ENCODE measurements at places on chromosomes 13 and 19.

GRCh38 chr13:39580881-39581575 is 22.0 kb downstream of the LHFPL6 start:
- no peak for DNase-seq

- DNase-seq = no peak
Measured at GRCh38 chr13:26482451-26483197, 74.9 kb upstream of the WASF3 start.

DNA sequence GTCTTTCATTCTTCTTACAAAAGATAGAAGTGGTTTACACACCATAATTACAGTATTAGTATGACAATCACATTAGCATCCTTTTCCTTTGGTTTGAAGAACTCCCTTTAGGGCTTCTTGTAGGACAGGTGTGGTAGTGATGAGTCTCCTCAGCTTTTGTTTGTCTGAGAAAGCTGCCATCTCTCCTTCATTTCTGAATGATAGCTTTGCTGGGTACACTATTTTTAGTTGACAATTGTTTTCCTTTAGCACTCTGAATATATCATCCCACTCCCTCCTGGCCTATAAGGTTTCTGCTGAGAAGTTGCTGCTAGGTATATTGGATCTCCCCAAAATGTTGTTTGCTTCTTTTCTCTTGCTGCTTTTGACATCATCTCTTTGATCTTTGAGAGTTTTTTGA is 39.3 kb downstream of the RASA3 start:
- no peak for DNase-seq

DNA sequence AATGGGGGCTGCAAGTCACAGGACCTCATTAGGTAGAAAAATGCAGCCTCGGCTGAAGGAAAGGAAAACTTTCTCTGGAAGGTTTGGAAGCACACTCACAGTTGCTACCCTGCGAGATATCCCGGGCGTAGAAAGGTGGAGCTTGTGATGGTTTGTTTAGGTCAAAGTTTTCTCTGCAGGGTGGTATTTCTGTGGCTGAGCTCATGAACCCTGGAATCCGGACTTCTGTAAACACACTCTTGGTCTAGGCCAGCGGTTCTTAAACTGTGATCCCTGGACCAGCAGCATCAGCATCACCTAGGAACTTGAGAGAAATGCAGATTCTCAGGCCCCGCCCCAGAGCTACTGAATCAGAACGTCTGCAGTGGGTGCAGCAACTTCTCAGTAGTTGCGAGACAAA is 3.3 kb upstream of the SLC15A1 start:
- no peak for DNase-seq

DNA sequence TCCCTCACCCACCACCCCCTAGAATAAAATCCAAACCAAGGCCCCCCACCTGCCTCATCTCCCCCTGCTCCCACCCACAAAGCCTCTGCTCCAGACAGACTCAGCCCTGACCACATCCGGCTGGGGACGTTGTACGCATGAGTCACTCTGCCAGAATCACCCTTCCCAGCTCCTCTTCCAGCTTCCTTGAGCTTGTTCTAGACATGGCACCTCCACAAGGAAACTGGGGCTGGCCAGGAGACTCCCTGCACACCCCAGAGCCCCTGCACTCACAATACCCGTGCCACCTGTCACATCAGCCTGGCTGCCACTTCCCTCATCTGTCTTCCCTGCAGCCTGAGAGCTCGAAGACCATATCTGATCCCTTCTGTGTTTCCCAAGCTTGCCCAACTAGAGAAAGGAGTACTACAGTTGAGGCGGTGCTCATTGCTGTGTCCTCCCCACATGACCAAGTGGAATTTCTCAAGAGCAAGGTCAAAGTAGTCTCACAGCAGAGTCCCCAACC is 9.7 kb downstream of the DEDD2 start:
- DNase-seq = no peak

DNA sequence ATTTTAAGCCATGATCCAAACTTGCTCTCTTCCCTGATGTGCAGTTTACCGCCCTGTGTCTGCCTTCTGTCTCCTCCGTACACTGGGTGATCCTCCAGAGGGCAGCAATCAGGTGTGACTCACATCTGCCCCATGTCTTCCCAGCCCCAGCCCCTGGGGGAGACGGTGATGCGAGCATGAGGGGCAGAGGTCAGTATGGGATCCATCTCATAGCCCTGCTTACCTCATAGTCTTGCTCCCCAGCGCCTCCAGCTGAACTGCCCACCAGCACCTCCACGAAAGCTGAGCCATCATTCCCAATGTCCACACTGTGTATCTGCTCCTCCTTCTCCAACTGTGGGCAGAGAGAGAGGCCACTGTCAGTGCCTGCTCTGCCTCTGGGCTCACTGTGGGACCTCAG is 14.6 kb downstream of the XRCC1 start:
- DNase-seq = no peak

DNA sequence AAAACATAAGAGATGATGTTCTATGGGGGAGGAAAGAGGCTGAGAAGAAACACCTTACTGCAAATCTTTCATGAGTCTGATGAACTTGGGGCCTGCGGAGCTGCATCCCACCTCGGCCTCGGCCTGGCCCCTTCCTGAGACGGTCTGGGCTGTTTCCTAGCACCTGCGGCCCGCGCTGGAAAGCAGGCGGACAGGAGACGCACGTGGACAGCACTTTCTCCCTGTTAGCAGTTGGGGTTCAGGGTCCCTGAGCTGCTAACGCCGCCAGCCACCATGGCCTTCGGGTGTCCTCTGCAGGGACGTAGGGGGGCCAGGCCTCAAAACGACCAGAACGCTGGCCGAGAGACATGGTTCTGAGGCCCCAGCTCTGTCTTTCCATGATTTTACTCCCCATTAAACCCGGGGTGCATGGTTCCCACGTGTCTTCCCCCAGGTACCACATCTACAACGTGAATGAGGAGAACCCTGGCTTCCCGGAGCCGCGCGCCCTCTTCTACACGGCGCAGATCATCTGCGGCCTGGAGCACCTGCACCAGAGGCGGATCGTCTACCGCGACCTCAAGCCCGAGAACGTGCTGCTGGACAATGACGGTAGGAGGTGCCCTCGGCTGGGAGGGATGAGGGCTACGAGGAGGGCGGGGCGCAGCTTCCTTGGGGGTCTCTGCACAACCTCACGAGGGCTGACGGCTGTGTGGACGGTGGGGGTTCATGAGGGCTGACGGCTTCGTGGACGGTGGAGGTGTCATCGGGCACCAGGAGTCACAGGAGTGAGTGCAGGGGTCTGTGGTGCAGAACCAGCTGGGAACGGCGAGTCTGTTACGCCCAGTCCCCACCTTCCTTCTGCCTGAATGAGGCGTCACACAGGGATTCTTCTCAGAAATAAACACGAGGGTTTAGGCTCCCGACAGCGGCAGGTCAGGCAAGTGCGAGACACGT is 4.3 kb downstream of the GRK1 start:
- DNase-seq = no peak

- DNase-seq = no peak
Measured at GRCh38 chr13:111120422-111120821, 5.3 kb downstream of the ARHGEF7 start.

- DNase-seq = no peak
Measured at GRCh38 chr13:23497191-23497590, 63.7 kb upstream of the SACS start.

GRCh38 chr19:54430306-54431254 is 15.3 kb downstream of the TTYH1 start:
- DNase-seq = no peak

- no peak for DNase-seq
Measured at GRCh38 chr19:54673222-54673621, 10.4 kb downstream of the LILRB4 start.

DNA sequence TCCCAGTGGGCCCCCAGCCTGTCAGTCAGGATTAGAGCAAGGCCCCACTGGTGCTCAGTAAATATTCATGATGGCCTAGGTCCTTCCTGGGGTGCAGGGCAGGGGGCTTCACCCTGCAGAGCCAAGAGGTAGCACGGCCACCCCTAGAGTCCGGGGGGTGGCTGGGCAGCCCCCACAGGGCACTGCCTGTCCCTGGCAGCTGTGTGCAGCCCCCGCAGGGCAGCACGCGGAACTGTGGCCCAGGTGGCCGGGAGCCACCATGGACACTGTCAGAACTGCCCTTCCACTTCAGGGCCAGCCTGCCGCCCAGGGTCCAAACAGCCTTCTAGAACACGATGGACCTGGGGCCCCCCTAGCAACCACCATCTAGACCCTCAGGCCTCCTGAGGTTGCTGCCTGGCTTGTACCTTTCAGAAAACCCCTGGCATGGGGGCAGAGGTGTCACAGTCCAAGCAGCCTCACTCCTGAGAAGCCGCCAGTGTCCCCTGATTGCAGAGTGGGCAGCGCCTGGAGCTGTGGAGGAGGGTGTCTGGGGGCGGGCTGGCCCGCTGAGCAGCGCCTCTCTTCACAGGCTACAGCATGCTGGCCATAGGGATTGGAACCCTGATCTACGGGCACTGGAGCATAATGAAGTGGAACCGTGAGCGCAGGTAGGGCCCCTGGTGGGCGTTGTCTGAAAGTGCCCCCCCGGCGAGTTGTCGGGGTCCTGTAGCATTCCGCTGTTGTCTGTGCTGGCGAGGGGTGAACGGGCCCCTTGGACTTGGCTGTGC is 2.9 kb upstream of the YJEFN3 start:
- no peak for DNase-seq

- DNase-seq = no peak
Measured at GRCh38 chr13:98476106-98476505, 100.8 kb downstream of the STK24 start.

DNA sequence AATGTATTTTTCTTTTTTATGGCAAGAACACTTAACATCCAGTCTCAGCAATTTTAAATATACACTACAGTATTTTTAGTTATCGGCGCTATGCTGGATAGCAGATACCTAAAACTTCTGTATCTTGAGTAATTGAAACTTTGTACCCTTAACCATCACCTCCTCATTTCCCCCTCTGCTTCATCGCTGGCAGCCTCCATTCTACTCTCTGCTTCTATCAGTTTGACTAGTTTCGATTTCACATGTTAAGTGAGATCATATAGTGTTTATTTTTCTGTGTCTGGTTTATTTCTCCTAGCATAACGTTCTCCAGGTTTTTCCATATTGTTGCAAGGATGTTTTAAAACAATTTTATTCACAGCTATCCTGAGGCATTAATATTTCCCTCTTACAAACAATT is 340.8 kb upstream of the SLC10A2 start:
- DNase-seq = no peak

- no peak for DNase-seq
Measured at GRCh38 chr13:47478985-47479384, 522.1 kb downstream of the SUCLA2 start.

DNA sequence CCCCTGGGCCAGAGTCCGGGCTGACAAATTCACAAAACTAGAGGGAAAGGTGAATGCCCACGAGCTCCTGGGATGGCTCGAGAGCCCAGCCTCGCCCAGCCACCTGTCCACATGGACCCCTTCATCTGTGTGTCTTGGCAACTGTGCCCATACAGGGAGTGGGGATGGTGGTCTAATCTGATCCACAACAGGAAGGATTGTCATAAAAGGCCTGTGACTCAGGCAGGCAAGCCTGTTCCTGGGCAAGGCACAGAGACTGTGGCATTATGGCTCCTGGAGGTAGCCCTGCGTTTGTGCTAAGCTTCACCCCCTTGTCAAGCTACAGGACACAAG is 20.0 kb downstream of the CAPS start:
- DNase-seq = no peak

DNA sequence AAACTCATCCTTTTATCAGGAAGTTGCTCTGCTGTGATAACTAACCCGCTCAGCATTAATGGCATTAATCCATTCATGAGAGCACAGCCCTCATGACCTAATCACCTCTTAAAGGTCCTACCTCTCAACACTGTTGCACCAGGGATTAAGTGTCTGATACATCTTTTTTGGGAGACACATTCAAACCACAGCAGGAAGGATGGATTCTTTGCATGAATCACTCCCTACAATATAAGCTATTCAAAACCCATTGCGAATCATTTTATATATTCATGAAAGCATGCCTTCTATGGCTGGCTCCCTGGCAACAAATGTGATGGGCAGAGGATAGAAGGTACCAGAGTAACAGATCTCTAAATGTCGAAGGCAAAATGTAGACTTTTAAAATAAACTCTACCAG is 27.6 kb downstream of the ARL11 start:
- no peak for DNase-seq

DNA sequence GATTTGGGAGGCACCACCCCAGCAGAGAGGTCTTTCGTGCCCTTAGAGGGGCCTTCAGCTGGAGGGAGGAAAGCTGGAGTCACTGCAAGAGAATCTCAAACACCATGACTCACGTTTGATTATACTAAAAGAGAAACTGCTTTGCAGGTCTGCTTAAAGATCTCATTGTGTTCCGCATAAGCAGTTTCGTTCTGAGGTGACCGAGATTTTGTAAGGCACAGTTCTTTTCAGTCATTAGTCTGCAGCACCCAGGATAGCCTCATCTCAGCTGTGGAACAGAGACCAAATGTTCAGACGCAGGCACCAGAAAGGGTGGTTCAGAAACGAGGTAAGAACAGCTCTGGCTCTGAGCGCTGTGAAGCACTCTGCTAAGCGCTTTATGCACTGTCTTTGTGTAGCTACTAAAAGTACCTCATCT is 71.2 kb upstream of the GTF3A start:
- DNase-seq = no peak

GRCh38 chr13:114212158-114212495 is 22.6 kb upstream of the CDC16 start:
- DNase-seq = no peak

- no peak for DNase-seq
Measured at GRCh38 chr19:38317104-38317612, 1.4 kb upstream of the YIF1B start.

DNA sequence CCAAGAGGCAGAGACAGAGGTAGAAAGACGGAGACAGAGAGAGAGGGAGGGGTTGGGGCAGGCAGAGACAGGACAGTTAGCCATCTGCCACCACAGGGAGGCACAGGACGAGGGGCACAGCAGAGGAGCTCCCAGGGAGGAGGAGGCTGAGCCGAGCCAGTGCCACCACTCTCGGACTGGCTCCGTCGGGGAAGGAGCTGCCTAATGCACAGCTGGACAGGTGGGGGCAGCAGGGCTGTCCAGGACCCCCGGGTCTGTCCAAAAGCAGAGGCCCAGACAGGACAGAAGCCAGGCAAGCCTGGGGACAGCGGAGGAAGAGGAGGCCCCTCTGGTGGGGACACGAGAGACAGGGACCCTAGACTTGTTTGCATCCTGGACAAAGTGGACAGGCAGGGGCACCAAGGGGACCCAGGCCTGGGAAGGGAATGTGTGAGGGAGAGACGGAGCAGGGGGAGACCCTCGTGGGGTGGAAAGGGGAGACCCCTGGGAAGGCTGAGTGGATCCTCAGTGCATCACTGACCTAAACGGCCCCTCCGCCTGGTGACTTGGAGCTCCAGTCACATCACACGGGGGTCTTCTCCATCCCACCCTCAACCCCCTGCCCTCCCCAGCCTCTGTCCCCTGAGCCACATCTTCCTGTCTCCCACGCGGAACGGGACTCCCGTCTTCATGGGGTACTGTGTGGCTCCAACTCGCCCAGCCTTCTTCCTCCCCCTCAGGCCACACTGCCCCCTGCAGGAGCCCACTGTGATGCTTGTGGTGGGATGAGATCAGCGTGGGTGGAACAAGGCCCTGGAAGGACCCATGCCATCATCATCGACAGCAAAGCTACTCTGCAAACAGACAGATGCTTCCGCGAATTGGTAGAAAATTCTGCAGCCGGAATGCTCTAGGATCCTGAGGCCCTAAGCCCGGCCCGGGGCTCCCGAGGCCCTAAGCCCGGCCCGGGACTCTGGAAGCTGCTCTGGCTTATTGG is 915 bp downstream of the F10 start:
- no peak for DNase-seq

- DNase-seq = no peak
Measured at GRCh38 chr13:39929583-39929982, 274.1 kb downstream of the COG6 start.
